Natural killer cell (primary cell): ENCODE measurements at places on chromosomes 4 and X.

- no peak for DNase-seq
These were observed 742.2 kb upstream of the ATOH1 start for GRCh38 chr4:93086356-93086755.

- DNase-seq = no peak
These were observed 12.0 kb upstream of the IGSF1 start for GRCh38 chrX:131301155-131301554.

DNA sequence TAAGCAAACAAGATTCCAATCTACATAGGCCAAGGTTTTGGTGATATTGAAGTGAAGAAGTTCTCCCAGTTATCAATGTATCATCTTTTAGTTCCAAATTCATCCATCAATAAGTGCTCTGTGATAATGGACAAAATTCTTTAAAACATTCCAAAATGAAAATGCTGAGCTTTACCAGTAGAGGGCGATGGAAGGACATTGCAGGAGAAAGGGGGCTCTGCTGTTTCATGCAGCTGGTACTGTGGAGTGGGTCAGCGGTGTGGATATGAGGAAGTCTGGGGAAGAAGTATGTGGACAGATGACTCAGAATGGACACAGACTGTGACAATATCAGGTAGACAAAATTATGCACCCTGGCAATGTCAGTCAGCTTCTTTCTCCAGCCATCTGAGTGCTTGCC, 46.6 kb upstream of the HS6ST2 start:
- DNase-seq = no peak

DNA sequence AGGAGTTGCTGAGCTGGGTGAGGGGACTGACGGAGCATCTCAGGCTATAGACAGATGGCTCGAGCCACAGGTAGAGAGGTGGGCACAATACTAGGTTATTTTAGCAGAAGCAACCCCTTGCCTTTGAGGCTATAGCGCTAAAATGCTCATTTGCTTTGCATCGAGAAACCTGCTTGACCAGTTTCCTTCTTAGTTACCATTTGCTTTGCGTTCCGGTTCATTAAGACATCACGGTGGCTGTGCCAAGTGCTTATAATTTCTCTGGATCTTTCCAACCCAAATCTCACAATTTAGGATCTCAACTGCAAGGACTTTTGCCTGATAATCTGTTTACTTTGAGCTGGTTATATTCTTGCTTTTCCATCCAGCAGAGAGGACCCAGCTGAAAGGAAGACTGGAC, 40.8 kb downstream of the DLG3 start:
- no peak for DNase-seq

DNA sequence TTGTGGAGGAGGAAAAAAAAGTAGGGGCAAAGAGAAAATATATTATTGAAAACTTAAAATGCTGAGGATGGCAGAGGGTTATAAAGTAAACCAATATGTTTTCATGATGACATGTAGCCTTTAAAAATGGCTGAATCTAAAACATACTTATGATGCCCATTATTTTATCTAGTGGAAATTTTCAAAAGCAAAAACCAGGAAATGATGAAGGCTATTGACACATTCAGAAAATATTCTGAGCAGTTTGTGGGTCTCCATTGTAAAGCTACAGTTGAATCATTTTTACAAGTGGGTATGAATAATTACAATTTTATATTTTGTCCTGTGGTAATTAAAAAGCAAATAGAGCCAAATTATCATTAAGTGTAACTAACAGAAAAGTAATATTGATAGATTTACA, 10.7 kb downstream of the PLS3 start:
- no peak for DNase-seq

GRCh38 chr4:143241892-143242291, 57.2 kb downstream of the USP38 start:
- DNase-seq = no peak

DNA sequence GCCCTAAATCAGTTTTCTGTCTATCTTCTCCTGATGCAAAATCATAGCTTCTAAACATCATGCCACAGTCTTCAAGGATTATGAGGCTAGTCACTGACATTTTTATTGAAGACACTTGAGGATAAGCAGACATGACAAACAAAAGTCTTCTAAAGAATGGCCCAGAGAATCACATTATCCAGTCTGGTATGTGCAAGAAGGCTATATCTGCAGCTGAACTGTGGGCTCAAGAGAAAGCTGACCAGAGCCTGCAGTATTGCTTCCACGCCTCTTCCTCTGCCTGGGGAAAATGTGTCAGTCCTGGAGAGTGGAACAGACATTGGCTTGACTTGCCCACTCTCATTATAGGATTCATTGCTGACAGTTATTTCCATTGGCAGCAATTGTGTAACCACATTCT, 553.5 kb downstream of the SPOCK3 start:
- no peak for DNase-seq

DNA sequence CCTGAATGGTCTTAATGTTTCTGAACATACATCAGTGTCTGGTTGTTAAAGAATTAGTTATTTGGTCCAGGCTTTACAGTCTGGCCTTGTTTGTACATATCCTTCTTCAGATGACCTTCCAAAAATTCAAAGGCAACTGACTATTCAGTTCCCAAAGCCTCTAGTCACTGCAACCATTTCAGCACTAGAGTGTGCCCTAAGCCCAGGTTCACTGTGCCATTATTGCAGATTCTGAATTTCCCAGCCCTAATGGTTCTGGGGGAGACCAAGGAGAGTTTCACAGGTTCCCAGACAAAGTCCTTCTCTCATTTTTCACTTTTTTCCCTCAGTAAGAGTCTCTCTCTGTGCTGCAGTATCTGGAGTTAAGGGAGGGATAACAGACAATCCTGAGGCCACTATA, 235.8 kb downstream of the TRAM1L1 start:
- no peak for DNase-seq

- DNase-seq = no peak
These were observed 162.9 kb upstream of the SPIN4 start for GRCh38 chrX:63513825-63514568.

DNA sequence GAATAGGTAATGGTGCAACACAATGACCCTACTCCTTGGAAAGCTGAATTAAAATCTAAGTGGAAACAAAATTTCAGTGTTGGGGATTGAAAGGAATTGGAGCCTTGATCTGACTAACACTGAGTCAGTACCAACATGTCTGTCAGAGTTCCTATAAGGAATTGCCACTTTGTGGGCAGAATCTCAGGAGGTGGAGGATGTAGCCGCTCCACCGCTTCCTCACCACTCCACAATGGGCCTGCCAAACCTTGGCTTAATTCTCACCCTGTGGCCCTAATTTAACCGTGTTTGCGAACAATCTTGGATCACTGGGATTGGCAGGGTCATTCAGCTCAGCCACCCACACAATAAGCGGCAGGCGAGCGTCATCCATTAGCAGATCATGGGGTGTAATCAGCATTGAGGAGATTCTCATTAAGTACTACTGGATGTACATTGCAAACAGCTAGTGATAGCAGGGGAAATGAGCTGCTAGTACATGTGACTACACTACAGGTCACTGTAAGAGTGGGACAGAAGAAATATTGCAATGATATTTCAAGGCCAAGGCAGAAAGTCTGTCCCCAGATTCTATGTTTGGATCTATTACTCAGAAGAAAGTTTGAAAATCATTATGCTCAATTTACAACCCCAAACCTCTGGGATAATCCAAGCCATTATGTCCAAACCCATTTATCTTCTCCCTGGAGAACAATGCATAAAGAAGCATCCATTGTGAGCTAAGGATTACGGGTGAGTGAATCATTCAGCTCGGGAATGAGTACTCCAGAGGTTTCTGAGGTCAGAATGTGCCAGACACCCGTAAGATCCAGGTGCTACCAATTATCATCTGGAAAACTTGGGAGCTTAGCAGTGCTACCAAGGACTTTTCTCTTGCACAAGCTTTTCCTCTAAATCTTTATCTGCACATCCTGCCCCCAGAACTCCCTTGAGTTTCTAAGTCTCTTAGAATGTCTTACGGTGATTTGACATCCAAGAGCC, 5.8 kb downstream of the SRPX start:
- DNase-seq = no peak

DNA sequence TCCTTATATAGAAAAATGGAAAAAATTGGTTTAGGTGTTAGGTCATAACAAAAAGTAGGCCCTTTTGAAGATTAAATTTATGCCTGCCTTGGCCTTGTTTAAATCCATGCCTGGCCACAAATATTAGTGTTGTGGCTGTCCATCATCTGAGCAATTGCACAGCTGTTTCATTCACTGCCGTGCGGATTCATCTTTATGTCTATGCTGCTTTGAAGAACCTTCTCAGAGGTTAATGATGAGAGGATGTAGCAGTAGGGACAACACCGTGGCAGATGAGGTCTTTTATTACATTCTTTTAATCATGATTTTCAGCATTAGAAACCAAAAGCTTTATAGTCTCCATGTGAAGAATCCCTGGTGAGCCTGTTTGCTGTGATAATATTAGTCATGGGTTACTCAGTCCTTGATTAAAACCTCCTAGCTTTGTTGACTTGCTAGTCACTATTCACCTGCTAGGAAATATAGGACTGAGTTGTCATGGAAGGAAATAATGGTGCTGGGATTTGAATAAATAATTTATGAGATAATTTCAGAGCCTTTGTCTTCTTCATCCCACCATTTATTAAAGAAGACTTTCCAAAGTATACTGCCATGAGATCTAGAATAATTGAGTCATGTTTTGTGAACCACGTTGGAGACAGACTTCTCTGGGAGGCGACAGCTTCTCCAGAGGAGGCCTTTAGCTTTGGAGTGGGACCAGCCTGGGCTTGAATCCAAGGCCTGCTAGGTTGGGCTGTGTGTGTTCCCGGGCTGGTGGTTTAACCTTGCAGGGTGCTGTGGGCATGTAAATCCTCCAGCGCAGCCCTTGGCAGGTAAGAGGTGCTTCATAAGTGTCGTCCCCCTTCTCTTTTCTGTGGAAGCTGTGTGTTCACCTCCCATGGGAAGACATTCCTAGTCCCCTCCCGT, 53.5 kb downstream of the PTTG2 start:
- no peak for DNase-seq

- no peak for DNase-seq
These were observed 14.3 kb downstream of the CT47C1 start for GRCh38 chrX:119087121-119087520.

DNA sequence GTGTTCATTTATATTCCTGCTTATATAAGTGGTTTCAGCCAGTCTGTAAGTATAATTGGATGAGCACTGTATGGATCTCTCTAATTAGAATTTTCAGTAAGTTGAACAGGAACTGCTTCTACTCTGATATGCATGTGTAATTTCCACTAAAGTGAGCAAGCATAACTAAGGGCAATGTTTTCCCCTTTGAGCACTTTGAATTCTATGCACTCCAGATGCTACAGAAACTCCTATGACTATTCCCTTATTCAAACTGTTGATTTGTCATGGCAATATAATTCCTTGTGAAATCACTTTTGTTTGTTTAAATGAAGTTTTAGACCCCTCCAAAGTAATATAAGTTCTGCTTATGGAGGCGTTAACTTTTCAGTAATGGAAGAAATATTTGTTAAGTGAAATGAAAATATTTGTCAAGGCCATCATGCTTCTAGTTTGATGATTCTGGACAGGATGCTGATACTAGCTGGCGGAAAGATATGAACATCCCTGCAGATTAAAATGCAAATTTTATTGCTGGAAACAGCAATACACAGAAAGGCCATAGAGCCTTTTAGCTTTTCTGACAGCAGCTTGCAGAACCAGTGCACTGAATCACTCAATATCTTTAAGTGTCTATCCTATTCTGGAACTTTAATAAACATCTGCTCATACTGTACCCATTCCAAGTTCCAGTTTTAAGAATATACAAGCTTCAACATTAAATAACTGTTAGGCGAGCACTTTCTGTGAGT, 1460.8 kb downstream of the RAPGEF2 start:
- DNase-seq = no peak

DNA sequence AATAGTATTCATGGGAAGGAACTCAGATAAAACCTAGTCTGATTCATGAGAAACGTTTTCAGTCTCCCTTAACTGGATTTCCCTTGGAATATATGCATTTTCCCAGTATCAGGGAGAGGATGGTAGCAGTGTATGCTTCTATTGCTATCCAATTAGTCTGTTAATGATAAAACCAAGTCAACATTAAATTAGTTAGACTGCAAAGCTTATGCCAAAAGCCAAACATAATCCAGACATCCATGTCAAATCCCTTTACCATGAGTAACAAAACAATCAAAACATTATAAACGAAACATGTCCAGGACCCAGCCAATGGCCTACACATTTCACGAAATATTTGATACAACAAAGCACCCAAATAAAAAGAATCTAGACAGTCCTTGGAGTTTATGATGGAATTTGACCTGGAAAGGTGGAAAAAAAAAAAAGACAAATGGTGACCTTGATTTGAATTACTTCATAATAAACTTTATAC, 34.5 kb upstream of the VEGFD start:
- DNase-seq = no peak

- no peak for DNase-seq
These were observed 80.9 kb downstream of the FAM114A1 start for GRCh38 chr4:38948551-38948950.

- DNase-seq = no peak
These were observed 9.2 kb downstream of the PDE6B start for GRCh38 chr4:634599-634985.

- no peak for DNase-seq
These were observed 179.7 kb upstream of the NDP start for GRCh38 chrX:44152852-44153251.

GRCh38 chr4:22670956-22671355, 21.8 kb upstream of the GBA3 start:
- no peak for DNase-seq

DNA sequence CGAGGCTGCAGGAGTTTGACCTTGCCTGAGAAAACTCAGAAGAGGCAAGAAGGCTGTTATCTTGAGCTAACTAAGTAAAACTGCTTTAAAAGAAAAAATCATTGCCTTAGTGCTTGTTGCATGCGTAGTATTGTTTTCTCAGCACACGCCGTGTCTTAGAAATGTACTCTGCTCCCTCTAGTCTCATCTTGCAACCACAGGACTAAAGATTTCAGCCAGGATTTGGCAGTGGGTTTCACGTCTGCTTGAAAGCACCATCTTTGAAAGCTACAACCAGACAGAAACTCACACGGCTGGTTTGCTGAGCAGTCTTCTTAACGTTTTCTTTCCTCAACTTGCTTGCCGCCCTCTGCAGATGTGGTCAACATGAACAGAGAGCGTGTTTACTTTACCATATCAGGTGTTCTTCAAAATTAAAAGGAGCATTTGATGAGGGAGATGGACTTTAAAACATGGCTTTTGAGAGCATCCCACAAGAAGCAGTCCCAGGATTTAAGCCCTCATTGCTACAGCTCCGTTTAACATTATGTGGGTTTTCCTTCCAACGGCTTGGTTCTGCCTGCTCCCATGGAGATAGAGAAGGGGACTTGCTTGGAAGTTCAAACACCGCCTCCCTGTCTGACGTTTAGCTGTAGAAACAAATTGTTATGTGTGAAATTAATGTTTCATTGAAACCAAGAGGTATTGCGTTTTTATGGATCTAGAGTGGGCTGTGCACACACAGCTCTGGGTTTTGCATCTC, 3.4 kb downstream of the SORCS2 start:
- DNase-seq = no peak
